ENCODE measurements at places on chromosomes 3 and 15.

DNA sequence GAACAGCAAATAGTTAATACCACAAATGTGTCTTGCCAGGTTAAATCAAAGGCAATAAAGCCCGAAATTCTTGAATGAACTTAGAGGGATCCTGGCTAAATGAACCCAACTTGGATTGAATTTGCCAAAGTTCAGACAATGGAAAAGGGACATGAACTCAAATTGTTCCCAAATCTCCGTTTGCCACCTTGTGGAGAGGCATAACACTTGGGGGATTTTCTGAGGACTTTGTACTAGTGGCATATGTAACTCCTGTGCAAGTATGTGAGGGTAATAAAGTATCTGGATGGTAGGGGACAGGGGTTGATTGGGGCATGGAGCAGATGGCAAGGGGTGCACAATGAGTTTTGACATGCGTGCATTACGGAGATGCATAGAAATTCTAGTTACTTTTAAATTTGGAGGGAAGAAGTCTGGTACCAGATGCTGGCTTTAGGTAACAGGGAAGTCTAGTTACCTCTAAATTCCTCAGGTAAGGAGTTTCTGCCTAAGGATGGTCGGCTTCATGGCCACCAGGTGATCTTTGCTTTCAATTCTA, 1.2 kb upstream of the TCAIM start:
- no peak for DNase-seq

DNA sequence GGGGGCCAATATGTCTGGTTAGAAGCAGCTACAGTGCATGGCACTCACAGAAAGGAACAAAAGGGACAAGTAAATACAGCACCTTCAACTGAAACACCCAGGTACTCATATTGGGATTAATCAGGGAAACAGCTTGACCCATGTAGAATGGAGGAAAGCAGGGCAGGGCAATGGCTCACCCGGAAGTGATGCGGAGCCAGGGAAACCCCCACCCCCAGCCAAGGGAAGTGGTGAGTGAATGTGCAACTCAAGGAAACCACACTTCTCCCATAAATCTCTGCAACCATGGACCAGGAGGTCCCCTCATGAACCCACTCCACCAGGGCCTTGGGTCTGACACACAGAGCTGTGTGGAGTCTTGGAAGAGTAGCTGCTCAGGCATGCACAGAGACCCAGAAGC, 117.1 kb downstream of the MTHFS start:
- DNase-seq: no peak

DNA sequence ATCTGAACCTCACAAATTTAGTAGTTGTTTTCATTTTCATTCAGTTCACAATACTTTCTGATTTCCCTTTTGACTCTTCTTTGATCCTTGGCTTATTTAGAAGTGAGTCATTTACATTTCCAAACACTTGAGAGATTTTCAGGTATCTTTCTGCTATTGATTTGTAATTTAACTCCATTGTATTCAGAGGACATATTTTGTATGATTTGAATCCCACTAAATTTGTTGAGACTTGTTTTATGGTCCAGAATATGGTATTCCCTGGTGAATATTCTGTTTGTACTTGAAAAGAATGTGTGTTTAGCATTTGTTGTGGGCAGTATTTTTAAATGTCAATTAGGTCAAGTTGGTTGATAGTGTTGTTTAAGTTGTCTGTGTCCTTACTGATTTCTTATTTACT, 29.6 kb downstream of the FAN1 start:
- DNase-seq: no peak

- DNase-seq: peak; percentile 85
Measured at GRCh38 chr3:180601688-180602666, at the start of gene TTC14. Gene TTC14 (plus strand): TSS chr3:180602163. CDS start chr3:180602262, 99 bp downstream.

GRCh38 chr15:59457103-59457502, 19.1 kb downstream of the FAM81A start:
- DNase-seq: no peak

DNA sequence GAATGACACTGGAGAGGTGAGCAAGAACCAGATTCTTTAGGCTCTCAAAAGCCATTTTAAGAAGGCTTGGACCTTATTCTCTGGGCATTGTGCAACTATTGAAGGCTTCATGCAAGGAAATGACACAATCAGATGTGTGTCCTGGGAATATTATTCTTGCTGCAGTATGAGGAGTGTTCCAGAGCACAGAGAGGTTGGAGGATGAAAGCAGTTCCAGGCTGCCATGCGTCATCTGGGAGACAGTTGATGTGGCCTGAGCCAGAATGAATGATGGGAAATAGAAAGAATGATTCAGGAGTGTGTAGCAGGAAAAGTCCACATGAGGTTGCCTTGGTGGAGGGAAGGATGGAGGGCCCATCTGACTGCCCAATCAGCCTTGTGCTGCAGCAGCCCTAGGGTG, 123.1 kb downstream of the CHCHD6 start:
- DNase-seq: no peak

DNA sequence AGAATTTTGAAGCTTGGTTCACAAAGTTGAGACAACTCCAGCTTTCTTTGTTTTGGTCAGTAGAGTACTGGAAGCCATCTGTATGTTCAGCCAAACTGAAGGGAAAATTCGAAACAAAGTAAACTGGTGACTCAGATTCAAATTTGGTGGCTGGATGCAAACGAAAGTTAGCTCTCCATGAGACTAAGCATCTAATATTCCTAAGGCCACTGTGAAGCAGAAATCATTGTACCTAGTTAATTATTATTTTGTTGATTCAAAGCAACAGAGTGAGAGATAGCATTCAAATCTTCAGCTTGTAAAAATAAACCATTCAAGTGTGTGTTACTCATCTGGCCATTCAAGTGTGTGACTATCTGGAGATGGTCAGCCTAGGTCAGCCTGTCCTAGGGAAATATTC, 42.1 kb downstream of the NR2F2 start:
- DNase-seq: no peak

DNA sequence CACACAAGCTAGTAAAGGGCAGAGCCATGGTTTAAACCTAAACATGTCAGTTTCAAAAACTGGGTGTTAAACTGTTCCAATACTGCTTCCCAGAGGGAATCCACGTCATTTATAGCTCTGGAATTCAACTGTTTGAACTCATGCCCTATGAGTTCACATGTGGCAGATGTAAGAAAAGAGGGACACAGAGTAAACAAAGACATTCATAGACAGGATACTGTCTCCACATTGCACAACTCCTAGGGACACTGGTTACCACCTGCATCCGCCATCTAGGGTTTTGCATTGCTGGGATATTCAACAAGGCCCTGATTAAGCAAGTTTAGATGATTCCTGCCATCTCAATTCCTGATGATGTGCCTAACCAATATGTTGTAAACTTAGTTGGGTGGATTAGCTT, 134.1 kb upstream of the COL8A1 start:
- no peak for DNase-seq

- no peak for DNase-seq
Measured at GRCh38 chr3:73773233-73773632, 148.5 kb upstream of the PDZRN3 start.

- DNase-seq: no peak
Measured at GRCh38 chr3:97967966-97968365, 4.3 kb downstream of the RIOX2 start.

- DNase-seq: no peak
Measured at GRCh38 chr3:122112754-122113153, 57.6 kb downstream of the CD86 start.

GRCh38 chr15:60442763-60443162, 36.2 kb downstream of the ICE2 start:
- no peak for DNase-seq

DNA sequence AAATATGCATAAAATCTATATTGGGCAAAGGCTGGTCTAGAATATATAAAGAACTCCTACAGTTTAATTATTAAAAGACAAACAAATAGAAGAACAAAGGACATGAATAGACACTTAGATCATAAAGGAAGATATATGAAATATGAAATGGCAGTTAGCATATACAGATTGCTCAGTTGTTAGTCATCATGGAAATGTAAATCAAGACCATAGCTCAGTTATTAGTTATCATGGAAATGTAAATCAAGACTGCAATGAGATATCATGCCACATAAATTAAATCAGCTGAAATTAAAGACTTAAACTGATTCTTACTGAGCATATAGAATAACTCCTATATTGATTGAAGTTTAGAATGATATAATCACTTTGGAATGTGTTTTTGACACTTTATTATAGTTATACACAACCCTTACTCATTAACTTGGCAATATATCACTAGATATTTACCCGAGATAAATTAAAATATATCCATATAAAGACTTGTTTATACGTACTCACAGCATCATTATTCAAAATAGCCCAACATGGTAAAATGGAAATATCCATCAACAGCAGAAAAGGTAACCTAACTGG, 45.2 kb upstream of the GOLGA8B start:
- DNase-seq: no peak

DNA sequence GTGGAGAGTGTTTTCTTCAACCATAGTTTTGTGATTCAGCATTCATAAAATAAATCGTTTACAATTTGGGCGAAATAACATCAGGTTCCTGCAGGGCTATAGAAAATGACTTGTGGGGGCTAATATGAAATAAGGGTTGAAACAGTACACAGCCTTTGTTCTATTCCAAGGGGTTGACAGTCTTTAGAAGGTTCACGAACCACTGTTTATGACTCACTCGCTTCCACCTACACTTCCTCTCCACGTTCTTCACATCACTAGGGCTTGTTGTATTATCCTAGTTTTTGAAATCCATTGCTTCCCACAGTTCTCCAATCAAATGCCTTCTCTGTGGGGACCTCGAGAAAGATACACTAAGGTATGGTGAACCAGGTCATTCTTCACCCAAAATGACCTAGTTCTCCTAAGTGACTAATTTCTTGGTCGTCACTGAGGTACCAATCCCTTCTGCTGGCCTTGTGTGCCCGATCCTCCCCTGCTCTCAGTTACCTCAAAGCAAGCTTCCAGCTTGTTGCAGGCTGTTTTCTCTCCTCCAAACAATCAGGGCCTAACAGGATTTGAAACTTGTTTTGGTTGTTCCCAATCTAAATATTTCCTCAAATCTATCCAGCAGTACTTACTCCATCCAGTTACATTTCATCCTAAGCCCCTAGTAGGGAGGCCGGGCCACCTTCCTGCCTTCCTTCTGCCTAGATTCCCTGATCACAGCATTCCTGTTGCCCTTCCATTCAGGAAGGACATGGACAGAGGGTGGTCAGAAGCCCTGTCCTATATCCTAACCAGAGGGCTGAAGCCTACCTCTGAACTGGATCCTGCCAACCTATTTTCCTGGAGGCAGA, 23.1 kb upstream of the TBL1XR1 start:
- no peak for DNase-seq

DNA sequence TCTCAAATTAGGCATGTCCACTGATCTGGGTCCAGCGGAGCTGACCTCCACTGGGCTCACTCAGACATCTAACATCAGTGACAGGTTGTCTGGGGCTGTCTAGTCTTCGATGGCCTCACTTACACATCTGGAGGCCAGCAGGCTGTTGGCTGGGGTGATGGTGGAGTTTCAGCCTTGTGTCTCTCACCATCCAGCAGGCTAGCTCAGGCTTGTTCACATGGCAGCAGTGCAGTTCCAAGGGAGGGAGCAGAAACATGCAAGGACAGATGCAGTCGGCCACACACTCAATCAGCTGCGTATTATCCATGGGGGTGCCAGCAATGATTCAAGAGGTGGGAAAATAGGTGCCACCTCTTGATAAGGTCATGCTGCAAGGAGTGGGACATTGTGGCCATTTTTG, 292.5 kb downstream of the SHQ1 start:
- DNase-seq: no peak

DNA sequence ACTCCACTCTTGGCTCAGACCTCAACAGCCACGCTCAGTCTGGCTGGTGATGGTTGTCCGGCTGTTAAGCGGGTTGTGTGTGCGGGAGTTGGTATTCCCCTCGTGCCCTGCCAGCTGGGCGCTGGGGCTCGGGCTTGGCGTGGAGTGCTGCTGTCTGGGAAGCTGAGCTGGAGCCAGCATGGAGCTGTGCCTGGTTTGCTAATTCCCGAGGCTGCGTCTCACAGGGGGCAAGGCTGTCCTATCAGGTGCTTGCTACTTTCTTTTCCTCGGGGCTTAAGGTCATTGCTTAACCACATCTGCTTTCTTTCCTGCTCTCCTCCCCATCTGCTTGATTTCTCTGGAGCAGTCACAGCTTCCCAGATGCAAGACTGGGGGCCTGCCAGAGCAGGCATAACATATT, 29.9 kb downstream of the PDIA5 start:
- no peak for DNase-seq

GRCh38 chr15:88450125-88450798, 16.9 kb downstream of the MRPL46 start:
- DNase-seq: no peak

GRCh38 chr3:66479532-66479947, 21.3 kb downstream of the LRIG1 start:
- DNase-seq: no peak

DNA sequence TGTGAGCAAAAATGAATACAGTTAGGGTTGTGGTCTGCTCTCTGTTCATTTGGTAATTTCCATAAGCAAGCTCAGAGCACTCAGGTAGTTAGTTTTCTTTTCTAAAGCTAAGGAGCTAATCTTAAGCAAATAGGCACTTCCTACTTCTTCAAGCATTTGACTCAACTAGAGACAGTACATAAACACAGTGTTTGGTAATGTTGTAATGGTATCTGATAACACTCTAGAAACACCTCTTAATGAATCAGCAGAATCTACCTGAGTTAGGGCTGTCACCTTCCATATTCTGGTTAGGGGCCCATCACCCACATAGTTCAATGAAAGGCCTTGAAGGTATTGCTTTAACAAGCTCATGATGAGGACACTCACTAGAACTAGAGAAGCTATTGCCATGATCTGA, 83.1 kb downstream of the PLCH1 start:
- no peak for DNase-seq

DNA sequence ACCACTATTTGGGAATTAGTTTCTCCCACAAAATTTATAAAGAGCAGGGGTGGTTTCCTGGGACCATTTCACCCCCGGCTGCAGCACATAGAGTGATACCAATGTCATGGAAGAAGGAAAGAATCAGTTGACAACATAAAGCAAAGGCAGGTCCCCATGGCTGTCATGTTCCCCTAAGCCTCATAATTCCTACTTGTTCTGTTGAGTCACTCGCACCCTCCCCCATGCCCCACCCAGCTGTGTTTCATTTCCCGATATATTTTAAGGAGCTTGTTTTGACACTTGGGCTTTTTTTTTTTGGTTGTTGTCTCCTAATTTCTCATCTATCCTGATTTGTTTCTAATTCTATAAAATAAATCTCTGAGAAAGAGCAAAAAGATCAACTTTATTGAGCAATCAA, 24.9 kb downstream of the ERC2 start:
- no peak for DNase-seq

- no peak for DNase-seq
Measured at GRCh38 chr3:52839892-52840545, 5.2 kb upstream of the MUSTN1 start.

- DNase-seq: no peak
Measured at GRCh38 chr3:104635872-104636580, 730.7 kb upstream of the ALCAM start.

DNA sequence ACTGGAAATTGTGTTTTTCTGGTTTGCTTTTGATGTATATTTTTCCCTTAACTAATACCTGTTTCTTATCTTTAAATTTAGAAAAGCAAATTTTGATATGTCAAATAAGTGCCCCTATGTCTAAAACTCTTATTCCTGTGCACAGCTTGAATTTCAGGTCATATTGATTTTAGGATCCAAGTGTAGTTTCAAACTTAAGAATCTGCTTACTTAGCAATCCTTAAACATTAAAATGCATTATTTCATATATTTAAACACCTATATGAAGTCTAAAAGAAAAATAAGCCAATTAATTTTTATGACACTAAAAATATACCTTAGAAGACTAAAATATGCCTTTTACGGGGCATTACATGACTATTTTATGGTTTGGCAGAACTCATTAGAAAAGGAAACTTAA, 59.2 kb downstream of the NECTIN3 start:
- DNase-seq: no peak

GRCh38 chr15:78808550-78808949, 2.7 kb downstream of the ADAMTS7 start:
- DNase-seq: no peak

- no peak for DNase-seq
Measured at GRCh38 chr3:107285197-107285596, 92.0 kb upstream of the CCDC54 start.
